ENCODE measurements at places on chromosomes 13 and 19.

- DNase-seq = no peak
These were observed 48.0 kb upstream of the ITM2B start for GRCh38 chr13:48185018-48185417.

DNA sequence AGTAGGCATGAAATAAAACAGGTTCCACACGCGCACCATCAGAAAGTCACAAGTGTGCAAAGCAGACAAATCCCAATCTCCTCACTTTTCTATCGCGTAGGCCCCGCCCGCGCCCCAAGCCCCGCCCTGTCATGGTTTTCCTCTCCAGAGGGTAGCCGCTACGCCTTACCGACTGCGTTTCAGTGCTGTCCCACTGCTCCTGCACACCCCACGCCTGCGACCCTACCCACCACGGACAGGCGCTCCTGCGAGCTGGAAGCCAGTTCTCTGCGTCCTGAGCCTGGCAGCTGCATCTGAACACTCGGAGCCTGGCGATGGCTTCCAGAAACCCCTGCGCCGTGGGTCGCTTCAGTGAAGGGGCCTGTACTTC, 379 bp upstream of the ZNF470 start:
- DNase-seq = no peak

DNA sequence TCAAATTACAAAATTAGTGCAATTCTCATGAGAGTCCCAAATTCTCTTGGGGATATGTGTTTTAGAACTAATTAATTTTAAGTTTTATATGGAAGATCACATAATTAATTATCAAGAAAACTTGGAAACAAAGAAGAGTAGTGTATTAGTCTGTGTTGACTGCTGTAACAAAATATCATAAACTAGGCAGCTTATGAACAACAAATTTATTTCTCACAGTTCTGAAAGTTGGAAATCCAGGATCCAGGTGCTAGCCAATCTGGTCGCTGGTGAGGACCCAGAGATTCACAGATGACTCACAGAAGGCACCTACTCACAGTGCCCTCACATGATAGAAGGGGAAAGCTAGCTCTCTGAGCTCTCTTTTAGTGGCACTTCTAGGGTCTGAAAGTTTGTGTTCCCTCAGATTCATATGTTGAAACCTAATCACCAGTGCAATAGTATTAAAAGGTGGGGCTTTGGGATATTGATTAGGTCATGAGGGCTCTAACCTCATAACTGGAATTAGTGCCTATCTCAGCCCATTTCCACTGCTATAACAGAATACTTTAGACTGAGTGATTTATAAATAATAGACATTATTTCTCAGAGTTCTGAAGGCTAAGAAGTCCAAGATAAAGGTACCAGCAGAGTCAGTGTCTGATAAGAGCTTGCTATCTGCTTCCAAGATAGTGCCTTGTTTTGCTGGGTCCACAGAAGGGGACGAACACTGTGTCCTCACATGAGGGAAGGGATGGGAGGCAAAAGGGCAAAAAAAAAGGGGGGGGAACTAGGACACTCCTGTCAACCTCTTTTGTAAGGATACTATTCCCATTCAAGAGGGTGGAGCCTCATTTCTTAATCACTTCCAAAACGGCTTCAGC, 1.5 kb upstream of the ARGLU1 start:
- DNase-seq = no peak

DNA sequence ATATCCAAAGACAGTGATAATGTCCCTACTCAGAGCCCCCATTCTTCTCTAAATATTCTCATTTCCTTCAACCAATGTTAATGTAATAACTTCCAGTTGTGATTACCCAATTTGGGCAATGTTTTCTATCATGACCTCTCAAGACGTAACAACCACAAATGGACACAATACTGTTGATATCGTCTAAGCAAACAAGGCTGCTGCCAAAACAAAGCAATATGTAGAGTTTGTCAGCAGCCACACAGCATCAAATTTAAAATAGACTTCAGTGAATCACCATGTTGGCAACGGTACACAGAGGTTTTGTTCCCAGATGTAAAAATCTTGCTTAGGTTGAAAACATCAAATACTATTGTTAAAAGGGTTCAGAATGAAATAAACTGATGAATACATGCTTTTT, 205.1 kb downstream of the DACH1 start:
- DNase-seq = no peak

- no peak for DNase-seq
These were observed 772.5 kb upstream of the SLITRK1 start for GRCh38 chr13:84654654-84655275.

- DNase-seq = no peak
These were observed 245.4 kb downstream of the SHISA2 start for GRCh38 chr13:25806264-25806974.

GRCh38 chr13:114099918-114100445, 32.4 kb downstream of the RASA3 start:
- no peak for DNase-seq

DNA sequence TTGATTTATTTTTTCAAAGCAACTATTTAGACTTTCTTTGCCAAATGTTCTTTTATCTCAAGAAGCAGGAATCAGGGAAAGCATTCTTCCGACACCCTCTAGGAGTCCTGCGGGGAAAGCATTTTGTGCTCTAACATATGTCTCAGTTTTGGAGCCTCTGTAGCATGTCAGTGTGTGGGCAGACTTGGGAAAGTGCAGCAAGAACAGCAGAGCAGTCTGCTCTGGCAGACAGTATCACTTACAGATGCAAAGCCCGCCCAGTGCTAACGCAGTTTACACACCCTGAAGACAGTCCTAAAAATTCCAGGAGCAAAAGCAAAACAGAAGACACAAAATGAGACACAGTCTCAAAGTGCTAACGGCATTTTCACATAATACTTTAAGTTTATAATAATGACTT, 393.5 kb downstream of the KLF12 start:
- no peak for DNase-seq

Data from stimulated activated CD8-positive, alpha-beta memory T cell treated with anti-CD3 and anti-CD28 coated beads, Interleukin-4, amount 100 ng/mL, for 1 hour (primary cell).